ENCODE measurements at places on chromosomes 2 and 18.
A peak's percentile ranks its signal among the peaks of the same experiment; 100 is the strongest.

GRCh38 chr2:196565106-196565765, 74.3 kb upstream of the CCDC150 start:
- DNase-seq = no peak

- no peak for DNase-seq
Measured at GRCh38 chr2:241724259-241724974, 10.0 kb upstream of the D2HGDH start.

DNA sequence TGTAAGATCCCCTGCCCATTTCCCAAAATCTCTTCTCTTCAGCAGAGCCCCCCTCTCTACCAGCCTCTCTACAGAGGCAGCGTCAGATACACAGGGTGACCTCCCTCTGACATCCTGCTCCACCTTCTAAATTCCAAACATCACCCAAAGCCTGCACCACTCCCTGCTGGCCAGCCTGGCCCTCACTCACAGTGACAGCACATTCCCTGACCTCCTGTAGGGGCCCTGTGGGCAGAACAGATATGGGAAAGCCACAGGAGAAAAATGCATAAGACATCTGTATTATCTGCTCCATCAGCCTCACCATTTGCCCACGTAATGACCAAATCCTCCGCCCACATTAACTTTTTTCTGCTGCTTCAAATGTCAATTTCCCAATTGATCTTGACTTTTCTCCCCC, 40.6 kb downstream of the TRABD2A start:
- DNase-seq = no peak

- no peak for DNase-seq
Measured at GRCh38 chr18:7158216-7158615, 40.6 kb upstream of the LAMA1 start.

GRCh38 chr2:223363085-223363484, 239.1 kb downstream of the SCG2 start:
- no peak for DNase-seq

DNA sequence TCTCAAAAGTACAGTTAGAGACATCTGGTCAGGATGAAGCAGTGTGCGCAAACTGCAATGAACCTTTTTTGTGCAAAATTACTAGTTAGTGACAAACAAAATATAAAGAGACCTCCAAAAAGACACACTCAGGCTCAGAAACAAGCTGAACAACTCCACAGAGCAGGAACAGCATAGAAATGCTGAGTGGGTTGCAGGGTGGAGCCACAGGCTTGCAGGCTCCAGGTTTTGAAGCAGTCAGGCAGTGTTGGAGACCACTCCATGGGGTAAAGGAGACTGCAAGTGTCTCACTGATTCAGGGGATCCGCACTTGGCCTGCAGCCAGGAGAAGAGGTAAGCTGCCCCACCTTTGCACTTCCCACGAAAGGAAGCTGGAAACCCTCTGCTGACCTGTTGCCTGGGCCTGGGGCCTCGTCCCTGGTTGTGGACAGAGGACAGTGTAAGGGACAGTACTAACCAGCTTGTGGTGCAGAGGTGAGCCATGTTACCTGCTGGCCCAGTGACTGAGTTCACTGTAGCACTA, 36.4 kb downstream of the CFAP221 start:
- no peak for DNase-seq

GRCh38 chr2:208036357-208036756, 11.0 kb upstream of the PLEKHM3 start:
- DNase-seq = no peak

- DNase-seq = no peak
Measured at GRCh38 chr2:60324536-60324935, 228.9 kb downstream of the BCL11A start.

- no peak for DNase-seq
Measured at GRCh38 chr2:157024129-157024528, 233.4 kb upstream of the GALNT5 start.

GRCh38 chr2:10043906-10044601, 704 bp downstream of the KLF11 start:
- peak; percentile 84 for DNase-seq

DNA sequence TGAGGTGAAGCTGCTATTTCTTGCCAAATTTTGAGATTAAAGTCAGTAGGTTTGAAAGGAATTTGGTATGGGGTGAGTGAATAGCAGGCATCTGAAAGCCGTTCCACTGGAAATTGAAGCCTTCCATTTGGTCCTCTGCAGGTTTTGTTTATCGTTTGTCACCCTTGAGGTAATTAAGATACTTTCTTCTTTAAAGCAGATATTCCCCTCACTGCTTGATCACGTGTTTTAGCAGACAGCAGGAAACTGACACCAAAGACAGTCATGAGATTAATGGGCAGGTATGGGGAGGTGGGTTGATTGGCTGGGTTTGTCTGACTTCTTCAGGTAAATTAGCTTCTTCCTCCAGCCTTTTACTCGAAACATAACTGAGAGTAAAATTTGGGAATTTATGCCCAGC, 10.7 kb downstream of the LPIN1 start:
- DNase-seq = no peak

DNA sequence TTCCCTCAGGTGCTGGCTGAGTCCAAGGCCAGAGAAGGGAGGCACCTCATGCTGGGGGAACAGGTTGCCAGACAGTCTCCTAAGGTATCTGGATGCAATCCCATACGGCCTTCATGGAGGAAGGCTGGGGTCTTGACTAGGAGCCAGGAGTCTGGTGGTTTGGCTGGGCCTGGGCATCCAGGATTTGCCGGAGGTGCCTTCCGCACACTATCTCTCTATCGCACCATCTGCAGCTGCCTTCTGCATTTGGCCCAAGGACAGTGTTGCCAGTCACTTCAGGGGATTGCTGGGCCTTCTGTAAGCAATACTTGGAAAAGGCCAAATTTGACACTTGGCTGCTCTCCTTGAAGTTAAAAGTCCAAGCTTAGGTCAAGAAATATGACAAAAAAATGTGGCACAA, 327.2 kb downstream of the EN1 start:
- no peak for DNase-seq

DNA sequence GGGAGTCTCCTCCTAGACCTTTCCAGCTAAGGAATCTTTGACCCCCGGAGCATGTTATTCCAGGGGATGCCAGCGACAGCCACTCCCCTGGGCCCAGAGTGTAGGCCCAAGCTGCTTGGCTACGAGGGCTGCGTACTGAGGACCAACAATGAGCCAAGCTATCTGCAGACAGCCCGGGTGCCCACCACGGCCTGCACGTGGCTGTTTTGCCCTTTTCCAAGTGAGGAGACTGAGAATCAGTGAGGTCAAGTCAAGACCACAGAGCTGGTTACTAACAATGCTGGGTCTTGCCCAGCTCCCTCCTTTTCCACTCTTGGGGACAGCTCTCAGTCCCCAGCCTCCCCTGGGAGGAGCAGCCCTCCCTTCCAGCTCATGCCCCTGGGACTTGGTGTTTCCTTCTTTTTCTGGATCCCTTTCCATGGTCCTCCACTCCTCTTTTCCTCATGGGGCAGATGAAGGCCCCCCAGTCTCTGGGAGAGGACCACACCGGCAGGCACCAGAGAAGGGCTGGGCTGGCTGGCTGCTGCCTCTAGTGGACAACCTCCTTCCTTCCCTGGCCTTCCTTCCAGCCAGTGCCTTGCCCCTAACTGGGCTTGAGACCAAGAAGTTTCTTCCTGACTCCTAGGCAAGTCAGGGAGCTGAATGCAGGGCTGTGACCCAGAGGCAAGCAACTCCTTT, 550 bp upstream of the MALL start:
- no peak for DNase-seq

DNA sequence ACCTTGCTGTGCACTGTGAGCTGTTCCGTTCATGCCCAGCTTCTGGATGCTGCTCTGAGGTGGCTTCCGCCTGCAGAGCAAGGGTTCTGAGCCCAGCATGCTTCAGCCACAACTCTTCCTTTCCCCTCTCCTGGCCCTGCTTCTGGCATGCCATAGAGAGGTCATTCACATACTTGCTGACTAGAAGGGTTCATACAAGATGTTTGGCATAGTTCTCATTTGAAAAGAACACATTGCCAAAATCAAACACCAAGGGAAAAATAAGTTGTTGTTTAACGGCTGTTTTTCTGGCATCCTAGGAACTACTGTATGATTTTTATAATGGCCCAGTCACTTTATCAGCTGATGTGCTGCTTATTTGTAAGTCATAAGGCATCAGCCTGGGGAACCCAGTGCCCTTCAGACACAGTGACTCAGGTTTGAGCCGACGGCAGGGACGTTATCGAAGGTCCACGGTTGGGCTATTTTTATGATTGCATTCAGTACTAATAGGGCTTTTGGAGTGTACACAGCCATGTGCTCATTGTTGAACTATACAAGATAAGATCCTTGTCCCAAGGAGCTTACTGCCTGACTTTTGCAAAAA, 53.9 kb upstream of the CTAGE1 start:
- DNase-seq = no peak

DNA sequence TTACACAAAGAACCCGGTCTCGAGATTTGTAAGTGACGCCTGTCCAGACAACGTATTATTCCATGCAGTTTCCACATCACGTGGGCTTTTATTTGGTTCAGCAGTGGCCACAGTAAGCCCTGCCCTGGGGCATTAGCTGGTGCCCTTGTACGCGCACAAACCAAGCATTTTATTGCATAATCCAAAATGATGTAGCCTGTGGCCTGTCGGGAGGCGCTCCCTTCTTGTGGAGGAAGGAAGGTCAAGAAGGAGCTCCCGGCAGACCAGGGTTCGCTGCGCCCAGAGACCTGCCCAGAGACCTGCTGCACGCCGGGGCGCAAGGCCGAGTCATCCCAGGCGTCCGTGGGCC, 179.6 kb upstream of the ALKAL2 start:
- no peak for DNase-seq

DNA sequence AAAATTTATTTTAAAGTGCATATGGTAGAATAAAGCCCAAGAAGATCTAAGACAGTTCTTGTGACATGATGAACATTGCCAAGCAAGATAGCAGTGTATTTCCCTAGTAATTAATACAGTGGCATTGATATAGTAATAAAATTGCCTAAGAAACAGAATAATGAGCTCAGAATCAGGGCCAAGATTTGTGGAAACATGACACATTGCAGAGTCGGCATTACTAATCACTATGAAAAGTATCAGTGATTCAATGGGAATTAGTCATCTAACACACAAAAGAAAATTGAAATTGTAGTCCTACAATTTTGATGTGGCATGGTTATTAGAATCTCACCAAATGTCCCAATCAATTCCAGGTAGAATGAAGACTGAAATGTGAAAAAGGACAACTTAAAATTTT, 243.0 kb upstream of the CYRIA start:
- no peak for DNase-seq

DNA sequence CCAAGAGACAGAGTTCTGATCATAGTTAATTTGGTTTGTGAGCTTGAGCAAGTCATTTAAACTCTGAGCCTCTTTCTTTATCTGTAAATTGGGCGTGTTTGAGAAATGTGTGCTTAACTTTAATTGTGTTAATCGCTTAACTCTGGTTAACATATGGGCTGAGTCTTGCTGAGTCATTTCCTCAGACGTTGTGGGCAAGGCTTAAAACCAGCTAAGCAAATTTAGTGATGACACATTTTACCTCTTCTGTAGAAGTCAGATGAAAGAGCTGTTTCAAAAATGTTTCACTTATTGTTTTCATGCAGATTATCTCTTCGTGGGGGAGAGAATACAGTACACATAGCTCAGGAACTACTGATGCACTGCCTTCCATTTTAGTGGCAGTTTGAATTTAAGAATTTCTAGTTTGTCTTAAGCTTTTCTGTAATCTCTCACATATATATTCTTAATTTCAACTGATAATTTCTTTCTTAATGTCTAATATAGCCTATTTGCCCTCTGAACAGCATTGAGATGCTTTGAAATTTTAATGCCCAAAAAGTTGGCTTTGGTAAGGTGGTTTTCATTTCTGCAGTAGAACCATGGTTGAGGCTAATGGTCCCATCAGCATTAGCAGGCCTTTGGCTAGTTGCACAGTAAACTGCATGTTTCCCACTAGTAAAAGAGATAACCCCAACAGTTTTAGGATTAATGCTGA, 34.9 kb downstream of the RAB10 start:
- DNase-seq = peak; percentile 40

DNA sequence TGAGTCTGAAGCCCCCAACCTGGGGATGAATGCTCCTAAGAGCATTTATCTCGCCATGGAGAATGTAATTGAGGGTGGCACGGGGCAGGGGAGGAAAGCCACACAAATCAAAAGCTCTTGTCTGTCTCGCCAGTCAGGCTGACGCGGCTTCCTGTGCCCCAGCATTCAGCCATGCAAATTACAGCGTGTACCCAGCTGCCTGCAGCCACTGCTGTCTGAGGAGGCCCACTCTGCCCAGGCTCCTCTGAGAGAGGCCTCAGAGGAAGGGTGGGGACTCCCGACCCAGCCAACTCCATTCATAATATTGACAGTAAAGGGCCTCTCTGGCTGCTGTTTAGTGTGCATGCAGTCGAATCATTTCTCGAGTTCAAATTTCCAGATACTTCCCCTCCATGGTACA, 22.0 kb downstream of the SMAD7 start:
- no peak for DNase-seq

GRCh38 chr2:233098618-233099017, 38.5 kb downstream of the INPP5D start:
- no peak for DNase-seq

DNA sequence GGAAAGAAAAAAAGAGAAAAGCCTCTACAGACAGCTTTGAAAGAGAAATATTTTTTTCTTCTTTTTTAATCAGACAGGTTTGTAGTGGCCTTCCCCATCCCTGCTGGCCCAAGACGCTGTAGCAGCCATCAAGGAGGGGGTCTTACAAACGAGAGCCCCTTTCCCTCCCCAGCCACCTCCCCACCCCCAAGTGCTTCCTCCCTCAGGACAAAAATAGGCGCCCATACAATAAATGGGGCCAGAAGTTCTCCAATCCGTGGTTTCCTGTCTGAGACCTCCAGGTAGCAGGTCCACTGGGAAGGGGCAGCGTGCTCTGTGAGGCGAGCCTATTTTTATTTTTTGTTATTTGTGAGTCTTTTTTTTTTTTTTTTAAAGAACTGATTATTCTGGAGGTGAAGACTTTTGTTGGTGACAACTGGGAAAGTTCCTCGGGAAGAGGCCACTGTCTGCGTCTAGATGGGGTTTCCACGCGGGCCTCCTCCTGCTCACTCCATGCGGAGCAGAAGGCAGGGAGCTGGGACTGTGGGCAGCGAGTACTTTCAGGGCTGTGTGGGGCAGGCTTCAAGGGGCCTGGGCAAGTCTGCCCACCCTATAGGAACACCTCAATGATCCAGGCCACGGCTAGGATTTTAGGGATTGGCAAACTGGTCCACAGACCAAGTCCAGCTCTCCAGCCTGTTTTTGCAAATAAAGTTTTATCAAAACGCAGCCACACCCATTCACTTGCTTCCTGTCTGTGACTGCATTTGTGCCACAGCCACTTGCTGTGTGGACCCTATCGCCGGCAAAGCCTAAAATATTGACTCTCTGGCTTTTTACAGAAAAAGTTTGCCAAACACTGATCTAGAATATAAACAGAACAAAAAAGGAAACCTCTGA, 139.6 kb downstream of the CTIF start:
- DNase-seq = no peak

DNA sequence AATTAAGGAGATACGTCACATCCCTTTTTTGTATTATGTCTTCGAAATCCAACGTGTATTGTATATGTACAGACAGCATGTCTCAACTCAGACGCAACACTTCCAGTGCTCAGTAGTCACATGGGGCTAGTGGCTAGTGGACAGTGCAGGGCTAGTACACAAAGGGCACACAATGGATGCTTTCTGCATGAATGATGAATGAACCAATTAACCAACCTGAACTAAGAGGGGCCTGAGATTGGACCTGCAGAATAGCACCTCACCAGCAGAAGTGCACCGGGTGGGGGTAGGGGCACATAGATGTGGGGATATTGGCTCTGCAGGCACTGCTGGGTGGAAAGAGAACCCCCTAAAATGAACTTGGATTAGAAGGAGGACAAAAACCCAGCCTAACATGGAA, 20.7 kb downstream of the ST8SIA5 start:
- DNase-seq = no peak

- DNase-seq = no peak
Measured at GRCh38 chr18:36809590-36810381, 19.0 kb downstream of the TPGS2 start.

- DNase-seq = no peak
Measured at GRCh38 chr2:94982675-94983074, 42.8 kb upstream of the MAL start.

Measured in stimulated activated CD8-positive, alpha-beta memory T cell treated with anti-CD3 and anti-CD28 coated beads, Interleukin-4, amount 100 ng/mL, for 4 hours (primary cell).